ENCODE measurements at places on chromosomes 4 and X.

DNA sequence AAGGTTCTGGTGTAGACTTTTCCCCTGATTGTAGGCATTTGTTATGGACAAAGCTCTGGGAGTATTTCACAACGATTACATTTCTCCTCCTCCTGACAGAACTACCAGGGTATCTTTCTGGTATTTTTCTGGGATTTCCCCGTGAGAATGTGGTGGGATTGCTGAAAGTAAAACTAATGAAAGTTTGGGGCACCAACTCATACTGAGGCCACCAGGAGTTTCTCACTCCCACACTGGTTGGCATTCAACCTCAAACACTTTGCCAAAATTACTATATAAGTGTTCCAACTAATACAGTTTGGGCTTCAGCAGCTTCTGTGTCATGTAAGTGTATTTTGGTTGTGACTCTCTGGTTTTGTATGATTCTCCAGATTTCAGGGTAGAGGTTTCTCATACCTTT, 855.1 kb downstream of the GLUD2 start:
- no peak for DNase-seq

DNA sequence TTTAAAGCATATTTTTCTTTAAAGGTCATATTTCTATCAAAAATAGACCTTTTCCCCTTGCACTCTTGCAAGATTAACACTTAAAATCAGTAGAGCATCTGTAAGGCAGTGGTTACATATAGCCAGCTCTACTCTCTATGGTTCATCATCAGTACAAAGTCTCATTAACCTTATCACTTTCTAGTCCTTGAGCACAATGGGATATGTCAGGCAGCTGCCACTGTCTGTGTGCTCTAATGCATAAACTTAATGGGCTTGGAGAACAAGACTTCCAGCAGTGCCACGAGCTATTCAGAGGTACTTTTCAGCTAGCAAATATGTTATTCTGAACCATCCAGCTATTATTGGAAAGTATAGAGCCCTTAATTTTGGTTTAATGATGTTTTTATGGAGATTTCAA, 393.7 kb downstream of the GASK1B start:
- DNase-seq: no peak

GRCh38 chr4:52312722-52313121, 261.6 kb downstream of the SPATA18 start:
- no peak for DNase-seq

DNA sequence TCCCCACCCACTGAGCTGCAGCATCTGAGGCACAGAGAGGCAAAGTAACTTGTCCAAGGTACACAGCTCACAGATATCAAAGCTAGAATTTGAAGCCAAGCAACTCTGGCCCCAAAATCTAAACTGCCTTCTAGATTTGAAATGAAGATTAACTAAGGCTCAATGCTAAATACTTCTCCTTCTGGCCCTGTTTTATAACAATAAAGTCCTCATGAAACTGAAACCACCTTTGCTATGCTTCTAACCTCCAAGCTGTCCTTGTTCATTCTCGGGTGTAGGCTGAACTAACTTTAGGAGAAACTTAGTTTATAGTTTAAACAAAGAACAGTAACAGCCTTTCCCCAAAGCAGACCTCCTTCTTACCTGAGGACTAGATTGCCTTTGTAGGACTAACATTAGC, 93.6 kb downstream of the DCTD start:
- DNase-seq: no peak

- no peak for DNase-seq
These were observed 8.2 kb downstream of the MAOA start for GRCh38 chrX:43664258-43664657.

DNA sequence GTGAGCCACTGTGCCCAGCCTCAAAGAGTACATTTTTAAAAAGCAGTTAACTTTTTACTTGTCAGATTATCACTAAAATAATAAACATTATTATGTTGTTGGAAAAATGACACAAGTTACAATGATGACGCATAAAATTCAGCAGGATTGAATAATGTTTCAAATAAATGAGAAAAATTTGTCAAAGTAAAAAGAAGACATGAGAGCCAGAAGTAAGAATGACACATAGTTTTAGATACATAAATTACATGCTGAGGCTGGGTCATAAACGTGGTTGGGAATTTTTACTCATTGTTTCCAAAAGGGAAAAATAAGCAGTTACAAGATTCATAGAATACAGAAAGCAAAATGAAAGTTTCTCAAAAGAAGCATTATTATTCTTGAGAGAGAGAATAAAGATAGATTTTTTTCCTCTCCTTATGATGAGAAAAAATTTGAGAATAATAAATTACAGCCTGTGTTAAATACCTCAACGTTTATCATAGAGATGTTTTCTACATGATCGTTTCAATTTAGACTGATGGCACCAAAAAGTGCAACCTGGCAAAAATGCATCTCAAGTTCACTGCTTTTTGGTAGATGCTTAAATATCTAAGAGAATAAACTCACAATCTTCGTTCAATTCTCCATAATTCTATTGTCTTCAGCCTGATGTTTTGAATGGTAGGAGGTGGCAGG, 40.4 kb downstream of the GUCY1B1 start:
- DNase-seq: no peak
